Umbilical cord (tissue), 2 donors: ENCODE measurements at places on chromosomes 16 and 17. TPM values are rescaled to one million over a fixed set of nuclear protein-coding genes. Genes with fewer than 3 reads are reported as not detected.

GRCh38 chr16:19776147-19776546, 58.1 kb downstream of the IQCK start:
- DNase-seq, result no peak

DNA sequence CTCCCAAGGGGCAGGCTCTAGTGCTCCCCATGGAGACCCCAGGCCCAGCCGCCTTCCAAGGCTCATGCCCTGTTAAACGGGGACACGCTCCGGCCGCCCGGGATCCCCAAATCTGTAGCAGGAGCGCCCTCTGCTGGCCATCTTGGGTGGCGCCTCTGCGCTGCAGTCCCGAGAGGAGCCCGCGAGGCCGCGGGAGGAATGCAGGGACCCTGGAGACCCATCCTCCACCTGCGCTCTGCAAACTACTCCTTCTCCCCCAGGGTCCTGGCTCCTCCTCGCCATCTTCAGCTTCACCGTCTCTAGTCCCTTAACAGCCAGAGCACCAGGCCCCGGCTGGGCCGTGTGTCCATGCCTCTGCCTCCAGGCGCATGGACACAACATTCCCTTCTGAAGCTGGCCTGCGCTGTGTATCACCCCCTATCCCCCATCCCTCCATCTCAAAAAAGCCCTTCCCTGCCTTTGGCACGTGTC, 23.6 kb upstream of the KRT17 start:
- DNase-seq, result peak; percentile 82

- peak; percentile 14 for DNase-seq
Measured at GRCh38 chr17:73156887-73157520, 7.8 kb upstream of the SSTR2 start.

DNA sequence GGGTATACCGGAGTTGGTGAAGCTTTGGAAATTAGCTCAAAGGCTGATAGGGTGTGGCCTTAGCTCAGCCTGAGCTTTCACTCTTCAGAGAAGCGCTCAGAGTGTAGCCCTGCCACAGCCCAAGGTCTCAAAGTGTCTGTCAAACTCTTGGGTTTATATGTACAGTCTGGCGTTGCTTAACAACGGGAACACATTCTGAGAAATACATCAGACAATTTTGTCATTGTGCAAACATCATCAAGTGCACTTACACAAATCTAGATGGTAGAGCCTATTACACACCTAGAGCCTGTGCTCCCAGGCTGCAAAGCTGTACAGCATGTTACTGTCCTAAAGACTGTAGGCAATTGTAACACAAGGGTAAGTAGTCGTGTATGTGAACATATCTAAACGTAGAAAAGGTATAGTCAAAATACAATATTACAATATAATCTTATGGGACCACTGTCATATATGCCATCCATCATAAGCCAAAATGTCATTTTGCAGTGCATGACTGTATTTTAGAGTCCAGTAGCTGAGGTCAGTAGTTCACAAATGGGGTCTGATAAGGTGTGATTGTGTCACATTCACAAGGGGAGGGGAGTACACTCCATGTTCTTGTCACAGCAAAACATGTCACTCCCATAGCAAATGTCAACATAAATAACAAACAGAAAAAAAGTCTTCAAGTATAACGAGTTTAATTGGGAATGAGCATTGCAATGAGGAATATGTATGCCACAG, 20.6 kb downstream of the CHAD start:
- no peak for DNase-seq

GRCh38 chr17:74750327-74751069, 2.1 kb downstream of the NHERF1 start:
- no peak for DNase-seq

GRCh38 chr17:1110862-1111598, 68.8 kb downstream of the ABR start:
- peak; percentile 78 for DNase-seq

DNA sequence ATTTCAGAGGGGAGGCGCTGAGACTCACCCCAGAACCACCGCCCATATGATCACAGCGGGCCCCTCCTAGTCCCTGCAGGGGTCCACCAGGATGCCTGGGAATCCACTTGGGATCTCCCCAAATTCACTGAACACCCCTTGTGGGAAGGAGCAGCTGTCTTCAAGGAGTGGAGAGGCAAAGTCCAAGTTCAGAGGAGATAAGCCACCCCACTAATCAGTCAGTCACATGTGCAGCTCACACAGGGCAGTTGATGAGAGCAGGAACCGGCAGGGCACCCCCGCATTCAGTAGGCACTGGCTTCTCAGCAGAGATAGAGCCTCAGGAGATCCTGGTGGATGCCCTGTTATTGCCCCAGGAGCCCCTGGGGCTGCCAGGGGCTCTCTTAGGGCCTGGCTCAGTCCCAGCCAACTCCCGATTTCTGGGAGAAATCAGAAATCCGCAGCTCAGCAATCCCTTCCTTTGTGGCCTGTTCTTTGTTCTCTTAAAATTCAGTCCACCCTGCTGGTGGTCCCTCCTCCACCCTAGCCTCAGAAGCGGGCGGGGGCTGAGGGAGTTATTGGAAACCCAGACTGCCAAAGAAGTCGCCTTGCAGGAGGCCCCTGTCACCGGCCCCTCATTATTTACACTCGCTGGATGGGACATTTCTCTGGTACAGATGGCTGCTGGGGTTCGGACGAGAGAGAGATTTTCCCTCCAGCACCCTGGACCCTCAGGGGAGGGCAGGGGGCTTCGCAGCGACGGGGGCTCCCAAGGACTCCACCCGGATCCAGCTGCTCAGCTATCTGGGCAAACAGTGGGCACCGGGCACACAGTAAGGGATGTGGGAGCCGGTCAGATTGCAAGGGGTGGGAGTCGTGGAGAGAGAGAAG, 1.8 kb downstream of the CDC42EP4 start:
- DNase-seq, result no peak

GRCh38 chr17:72726936-72727335, 365.6 kb downstream of the SLC39A11 start:
- DNase-seq, result no peak

DNA sequence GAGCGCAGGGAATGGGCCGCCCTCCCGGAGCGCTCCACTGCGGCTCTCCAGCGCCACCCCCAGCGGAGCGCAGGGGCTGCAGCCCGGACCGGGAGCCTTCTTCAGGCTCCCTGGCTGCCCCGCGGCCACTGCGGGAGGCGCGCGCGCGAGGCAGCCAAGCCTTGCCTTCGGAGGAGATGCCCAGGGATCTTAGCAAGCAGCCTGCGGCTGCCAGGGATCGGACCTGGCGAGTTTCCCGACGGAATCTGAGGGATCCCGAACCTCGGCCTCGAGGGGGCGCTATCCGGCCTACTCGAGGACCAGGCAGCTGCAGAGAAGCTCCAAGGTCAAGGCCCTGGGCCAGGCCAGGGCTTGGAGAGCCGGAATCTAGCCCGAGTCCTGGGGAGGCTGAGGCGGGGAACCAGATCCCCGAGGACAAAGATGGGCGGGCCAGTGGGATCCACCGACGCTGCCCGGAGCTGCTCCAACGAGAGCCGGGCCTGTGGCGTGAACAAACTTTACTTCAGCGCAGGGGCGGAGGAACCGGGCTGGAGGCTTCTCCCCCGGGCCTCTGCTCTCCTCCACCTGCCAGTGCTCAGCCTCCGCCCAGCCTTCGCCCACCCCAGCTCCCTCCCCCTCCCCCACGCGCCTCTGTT, at the start of gene IRX6:
IRX6 (plus strand) TSS at position 567 of the 635 bp plus-strand sequence. CDS start 889 bp downstream, outside the sequence.
- DNase-seq, result peak; percentile 23

DNA sequence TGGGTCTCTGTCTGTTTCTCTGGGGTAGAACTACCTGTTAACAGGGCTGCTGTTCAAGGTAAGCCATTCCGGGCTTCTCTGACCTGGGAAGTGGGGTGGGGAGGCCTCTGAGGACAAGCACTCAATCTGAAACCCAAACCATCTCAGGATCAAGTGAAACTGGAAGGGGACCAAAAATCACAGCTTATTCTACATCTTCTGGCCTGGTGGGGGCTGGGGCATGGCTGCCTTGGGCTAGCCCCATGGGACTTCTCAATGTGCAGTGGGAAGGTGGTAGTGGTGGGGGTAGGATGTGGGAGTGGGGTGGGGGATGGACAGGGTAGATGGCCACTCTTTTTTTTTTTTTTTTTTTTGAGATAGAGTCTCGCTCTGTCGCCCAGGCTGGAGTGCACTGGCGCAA, 5.5 kb downstream of the FLOT2 start:
- no peak for DNase-seq

DNA sequence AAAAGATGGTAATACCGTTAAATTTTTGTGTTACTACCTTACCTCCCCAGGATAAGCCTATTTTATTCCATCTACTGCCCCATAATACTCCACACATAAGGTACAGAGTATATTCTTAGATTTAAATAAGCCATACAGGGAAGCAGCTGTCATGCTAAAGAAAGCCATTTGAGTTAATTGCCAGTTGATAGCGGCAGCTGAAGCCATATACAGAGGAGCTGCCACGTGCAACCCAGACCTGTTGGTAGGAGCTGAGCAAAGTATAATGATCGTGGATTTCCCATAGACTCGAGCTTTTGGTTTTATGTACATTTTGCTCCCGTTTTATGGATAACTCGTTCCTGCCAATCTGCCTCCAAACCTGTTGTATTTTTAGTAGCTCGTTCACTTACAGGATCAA, 12.0 kb downstream of the CPSF4L start:
- no peak for DNase-seq

GRCh38 chr17:5365831-5366230, 53.6 kb downstream of the NUP88 start:
- peak; percentile 4 for DNase-seq

GRCh38 chr16:13727943-13728342, 192.0 kb upstream of the ERCC4 start:
- no peak for DNase-seq

GRCh38 chr17:50547035-50547735, at the start of gene SPATA20:
TSS of gene SPATA20 (plus strand) at chr17:50547174. CDS start at chr17:50547209, 35 bp downstream.
- peak; percentile 94 for DNase-seq

DNA sequence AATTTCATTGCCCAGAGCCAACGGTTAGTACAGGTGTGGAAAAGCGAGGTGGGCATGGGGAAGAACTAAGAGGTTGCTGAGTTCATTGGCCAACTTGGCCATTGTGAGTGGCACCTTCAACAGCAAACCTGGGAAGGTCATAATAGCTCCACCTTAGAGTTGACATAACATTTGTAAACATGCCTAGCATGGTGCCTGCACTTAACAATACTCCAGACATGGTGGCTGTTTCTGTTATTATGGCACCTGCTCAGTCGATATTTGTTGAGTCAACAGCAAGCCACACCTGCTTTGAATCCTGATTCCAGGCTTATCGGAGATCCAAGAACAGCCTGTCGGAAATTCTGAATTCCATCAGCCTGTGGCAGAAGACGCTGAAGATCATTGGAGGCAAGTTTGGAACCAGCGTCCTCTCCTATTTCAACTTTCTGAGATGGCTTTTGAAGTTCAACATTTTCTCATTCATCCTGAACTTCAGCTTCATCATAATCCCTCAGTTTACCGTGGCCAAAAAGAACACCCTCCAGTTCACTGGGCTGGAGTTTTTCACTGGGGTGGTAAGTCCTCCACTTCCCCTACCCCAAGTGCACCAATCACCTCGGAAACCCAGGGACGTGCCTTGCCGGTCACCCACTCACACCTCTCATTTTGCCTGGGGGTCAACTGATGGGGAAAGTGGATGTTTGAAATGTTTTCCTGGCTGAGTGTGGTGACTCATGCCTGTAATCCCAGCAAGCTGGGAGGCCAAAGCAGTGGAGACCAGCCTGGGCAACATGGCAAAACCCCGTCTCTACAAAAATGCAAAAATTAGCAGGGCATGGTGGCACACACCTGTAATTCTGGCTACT, 46.0 kb downstream of the TMC5 start:
- no peak for DNase-seq

DNA sequence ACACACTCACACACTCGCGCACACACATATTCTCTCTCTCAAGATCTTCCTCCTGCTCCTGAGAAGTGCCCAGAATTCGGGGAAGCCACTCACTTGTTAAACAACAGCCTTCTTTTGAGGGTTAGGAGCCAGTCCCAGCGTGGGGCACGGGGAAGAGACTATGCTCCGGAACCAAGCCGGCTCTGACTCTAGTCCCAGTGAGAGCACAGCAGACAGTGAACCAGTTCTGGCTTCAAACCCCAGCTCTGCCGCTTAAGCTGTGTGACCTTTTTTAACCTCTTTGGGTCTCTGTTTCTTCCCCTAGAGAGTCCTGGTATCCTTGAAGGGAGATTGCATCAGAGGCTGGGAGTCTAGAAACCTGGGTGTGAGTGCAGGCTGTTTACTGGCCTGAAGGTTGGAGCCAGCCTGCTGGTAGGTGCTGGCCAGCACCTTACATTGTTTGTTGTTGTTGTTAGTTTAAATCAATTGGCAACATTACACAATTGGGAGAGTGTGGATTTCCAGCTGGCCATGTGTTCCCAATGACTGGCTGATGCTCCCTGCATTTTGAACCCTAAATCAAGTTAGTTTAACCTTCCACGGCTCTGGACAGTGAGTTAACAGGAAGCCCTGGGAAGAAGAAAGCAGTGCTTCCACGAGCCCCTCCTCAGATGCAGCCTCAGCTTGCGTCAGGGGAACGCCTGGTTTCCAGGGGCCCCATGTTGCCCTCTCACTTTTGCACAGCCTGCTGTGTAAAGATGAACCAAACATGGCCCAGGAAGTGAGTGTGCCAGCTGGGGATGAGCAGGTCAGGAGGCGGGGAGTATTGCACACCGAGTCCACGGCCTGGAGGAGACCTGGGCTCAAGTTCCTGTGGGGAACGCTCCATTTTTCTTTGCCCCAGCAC, 71.5 kb downstream of the GAS7 start:
- peak; percentile 92 for DNase-seq

GRCh38 chr16:72902206-72902605, 145.7 kb downstream of the ZFHX3 start:
- DNase-seq, result no peak

DNA sequence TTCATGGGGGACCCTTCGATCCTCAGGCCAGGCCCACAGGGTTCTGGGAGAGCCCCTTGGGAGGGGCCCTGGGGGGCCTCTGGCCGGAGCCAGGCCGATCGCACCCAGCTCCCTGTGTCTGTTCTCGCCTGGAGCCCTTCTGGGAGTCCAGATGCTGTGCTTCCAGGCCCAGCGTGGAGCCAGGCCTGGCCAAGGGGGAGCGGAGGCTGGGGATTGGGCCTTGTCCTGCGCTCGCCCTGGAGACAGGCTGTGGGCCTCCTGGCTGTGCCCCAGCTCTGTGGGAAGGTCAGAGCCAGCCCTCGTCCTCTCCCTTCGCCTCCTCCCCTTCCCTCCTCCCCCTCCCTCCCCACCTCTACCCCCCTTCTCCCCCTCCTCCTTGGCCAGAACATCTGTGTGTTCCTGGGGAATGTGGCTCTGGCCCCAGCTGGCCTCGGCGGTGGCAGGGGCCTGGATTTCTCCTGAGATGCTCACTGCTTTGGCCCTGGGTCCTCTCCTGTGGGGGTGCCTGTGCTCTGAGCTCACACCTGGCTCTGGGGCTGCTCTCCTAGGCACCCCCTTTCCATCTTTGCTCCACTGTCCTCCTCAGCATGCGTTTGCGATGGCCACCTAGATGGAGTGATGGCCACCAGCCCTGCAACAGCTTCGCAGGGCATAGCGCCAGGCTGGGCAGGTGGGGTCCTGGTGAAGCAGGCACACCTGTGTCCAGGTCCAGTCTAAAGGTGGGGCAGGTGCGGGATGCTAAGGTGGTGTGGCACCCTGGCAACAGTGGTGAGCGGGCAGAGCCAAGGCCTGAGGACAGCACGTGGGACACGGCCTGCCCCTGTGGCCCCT, 90.6 kb upstream of the CIBAR2 start:
- DNase-seq, result peak; percentile 93

- no peak for DNase-seq
Measured at GRCh38 chr17:63382136-63382535, 64.0 kb downstream of the CYB561 start.

Gene CBX2
- 2.2 TPM for total RNA-seq

Gene IRF8
- total RNA-seq, result 19.5 TPM

Gene C1QL1
- total RNA-seq, result not detected

Gene IGF2BP1
- total RNA-seq, result 9.4 TPM

Gene SLX1A
- total RNA-seq, result 10.8 TPM

Gene NPTX1
- total RNA-seq, result 0.48 TPM

Gene TP53TG3B
- not detected for total RNA-seq

Gene CD300A
- 7.2 TPM for total RNA-seq

Gene PRKAR1A
- total RNA-seq, result 274 TPM

Gene WNT3
- 11.6 TPM for total RNA-seq
